ENCODE measurements at places on chromosomes 1 and 21. TPM values are rescaled to one million over a fixed set of nuclear protein-coding genes. Genes with fewer than 3 reads are reported as not detected.

The HSPA6 gene
- polyA plus RNA-seq: 1.6 TPM

The MYCL gene
- 3.5 TPM for polyA plus RNA-seq

The FGR gene
- polyA plus RNA-seq: 1.6 TPM

The TTC34 gene
- polyA plus RNA-seq: not detected

The CD5L gene
- polyA plus RNA-seq: not detected
